Mesenteric fat pad (tissue), 1 donor: ENCODE measurements at places on chromosomes 5 and 9. TPM values are rescaled to one million over a fixed set of nuclear protein-coding genes. Genes with fewer than 3 reads are reported as not detected.

SLU7 gene
- 44.2 TPM for total RNA-seq

TMEM232 gene
- 2.5 TPM for total RNA-seq

TIMD4 gene
- total RNA-seq, result not detected

LHX3 gene
- total RNA-seq, result not detected

LMAN2 gene
- total RNA-seq, result 90.9 TPM

MEIKIN gene
- total RNA-seq, result 1.0 TPM

SPATA6L gene
- 5.4 TPM for total RNA-seq

TSSK1B gene
- not detected for total RNA-seq

GFRA3 gene
- total RNA-seq, result not detected

CAPSL gene
- not detected for total RNA-seq

SERF1A gene
- 6.2 TPM for total RNA-seq

COL5A1 gene
- 84.7 TPM for total RNA-seq

PDCD1LG2 gene
- 3.6 TPM for total RNA-seq

IER5L gene
- total RNA-seq, result 13.8 TPM

PCDHGA2 gene
- 3.7 TPM for total RNA-seq

PROB1 gene
- total RNA-seq, result 2.1 TPM

SPINK4 gene
- total RNA-seq, result not detected

ABCA1 gene
- 162 TPM for total RNA-seq

INSL6 gene
- total RNA-seq, result not detected

BTNL8 gene
- total RNA-seq, result 0.96 TPM

MED7 gene
- total RNA-seq, result 10.7 TPM

F2R gene
- total RNA-seq, result 4.9 TPM

CD74 gene
- 486 TPM for total RNA-seq

LOX gene
- total RNA-seq, result 46.3 TPM

EIF4E1B gene
- total RNA-seq, result not detected

NEUROG1 gene
- total RNA-seq, result not detected

TRIM36 gene
- total RNA-seq, result 1.3 TPM

SNAPC3 gene
- 18.5 TPM for total RNA-seq

MRPS27 gene
- total RNA-seq, result 41.1 TPM

NUTM2F gene
- total RNA-seq, result not detected

LCN9 gene
- total RNA-seq, result not detected

PTAR1 gene
- 51.6 TPM for total RNA-seq

CEL gene
- total RNA-seq, result 2.2 TPM

INSL4 gene
- not detected for total RNA-seq

SLC45A2 gene
- not detected for total RNA-seq

CERCAM gene
- 46.0 TPM for total RNA-seq
